ENCODE measurements at places on chromosomes 4 and X.

- DNase-seq: no peak
Observed at GRCh38 chr4:162494935-162495334, 331.1 kb upstream of the FSTL5 start.

DNA sequence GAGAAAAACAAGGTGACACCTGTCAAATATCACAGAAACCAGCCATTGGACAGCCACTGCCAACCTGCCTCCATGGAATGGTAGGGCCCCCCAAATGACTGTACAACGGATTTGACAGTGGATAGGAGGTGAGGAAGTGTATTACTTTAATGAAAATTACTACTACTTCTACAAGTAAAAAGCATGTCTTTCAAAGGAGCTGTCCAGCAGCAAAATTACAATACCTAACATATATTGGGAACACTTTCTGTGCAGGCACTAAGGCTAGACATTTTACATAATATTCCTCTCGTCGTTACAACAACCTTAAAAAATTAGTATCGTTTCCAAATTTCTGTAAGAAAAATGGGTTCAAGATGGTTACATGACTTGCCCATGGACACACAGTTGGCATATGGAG is 14.9 kb downstream of the PPP3CA start:
- no peak for DNase-seq

DNA sequence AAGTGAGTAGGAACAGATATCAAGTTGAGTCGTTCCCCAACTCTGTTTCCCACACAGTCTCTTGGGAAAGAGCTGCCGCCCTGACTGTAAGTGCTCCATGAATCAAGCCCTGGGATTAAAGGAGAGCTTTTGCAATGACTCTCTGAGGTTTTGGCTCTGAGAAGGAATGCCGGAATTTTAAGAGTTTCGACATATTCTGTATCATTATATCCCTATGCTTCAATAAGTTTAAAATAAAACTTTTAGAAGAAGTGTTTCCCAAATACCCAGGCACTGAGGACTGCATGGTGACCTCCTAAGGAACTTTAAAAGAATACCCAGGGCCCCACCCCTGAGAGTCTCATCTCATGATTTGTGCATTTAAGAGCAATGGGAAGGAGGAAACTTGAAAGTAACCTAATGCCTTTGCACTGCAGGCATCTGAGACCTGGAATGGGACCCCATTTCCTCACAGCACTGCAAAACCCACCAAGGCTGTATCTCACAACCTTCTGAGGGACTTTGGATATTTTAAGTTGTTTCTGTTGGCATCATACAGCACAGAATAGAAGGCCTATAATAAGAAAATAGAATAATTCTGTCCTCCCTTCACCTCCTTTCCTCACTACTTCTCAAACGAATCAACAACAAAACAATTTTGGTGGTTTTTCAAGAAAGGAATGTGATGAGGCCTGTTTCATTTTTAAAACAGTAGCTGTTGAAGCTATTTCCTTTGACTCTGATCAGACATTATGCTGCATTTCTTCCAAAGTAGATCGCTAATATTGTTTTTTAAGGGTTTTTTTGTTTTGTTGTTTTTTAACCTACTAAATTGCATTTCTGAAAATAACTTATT is 121.2 kb downstream of the GASK1B start:
- DNase-seq: no peak

- DNase-seq: no peak
Observed at GRCh38 chr4:34732176-34732950, 1512.0 kb downstream of the ARAP2 start.

- no peak for DNase-seq
Observed at GRCh38 chr4:26878794-26879391, 18.3 kb downstream of the STIM2 start.

GRCh38 chr4:106996490-106996889 is 39.6 kb downstream of the DKK2 start:
- DNase-seq: no peak

Measured in HL-60 (cell line).